ENCODE measurements at places on chromosomes 5 and 9. TPM values are rescaled to one million over a fixed set of nuclear protein-coding genes. Genes with fewer than 3 reads are reported as not detected.

DNA sequence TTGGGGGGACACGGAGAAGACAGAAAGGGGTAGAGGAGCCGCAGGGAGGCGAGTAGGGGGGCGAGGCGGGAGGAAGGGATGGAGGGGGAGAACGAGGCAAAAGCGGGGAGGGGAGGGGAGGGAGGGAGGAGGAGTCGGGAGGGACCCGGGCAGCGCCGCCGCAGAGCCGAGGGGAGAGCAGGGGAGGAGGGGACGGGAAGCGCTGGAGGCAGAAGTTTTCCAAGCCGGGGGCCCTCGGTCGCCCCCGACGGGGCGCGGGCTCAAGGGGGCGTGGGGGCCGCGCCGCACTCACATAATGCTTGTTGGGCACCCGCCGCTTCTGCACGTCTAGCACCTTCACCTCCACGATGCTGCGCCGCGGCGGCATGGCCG is 353 bp downstream of the SH3PXD2B start:
- H3K4me3 ChIP-seq: no peak overlapping the region
- no peak overlapping the region for H3K27ac ChIP-seq
- no peaks in the 10 kb centered on the region for H3K36me3 ChIP-seq
- DNase-seq: no peak

DNA sequence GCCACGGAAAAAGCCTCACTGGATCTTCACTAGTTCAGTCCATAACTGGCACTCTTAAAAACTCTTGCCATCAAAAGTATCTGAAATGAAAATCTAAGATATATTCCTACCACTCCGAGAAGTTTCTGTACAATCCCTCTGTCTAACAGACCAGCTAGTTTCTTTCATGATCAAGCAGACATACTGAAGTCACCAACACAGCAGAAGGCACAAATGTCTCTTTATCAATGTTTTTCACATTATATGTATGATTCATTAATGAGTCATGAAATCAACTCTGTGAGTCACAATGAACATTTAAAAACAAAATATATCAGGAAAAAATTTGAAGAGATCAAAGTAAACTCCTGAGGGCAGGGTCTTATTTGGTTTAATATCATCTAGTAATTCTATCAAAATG is 50.8 kb downstream of the F2R start:
- peaks cover 5% of the 10 kb centered on the region for H3K36me3 ChIP-seq
- no peak overlapping the region for H3K4me3 ChIP-seq
- peaks cover 2% of the 10 kb centered on the region for H3K27me3 ChIP-seq
- peaks cover 36% of the 10 kb centered on the region for H3K4me1 ChIP-seq

GRCh38 chr9:22208846-22209585 is 199.9 kb upstream of the CDKN2B start:
- H3K27me3 ChIP-seq: no peaks in the 10 kb centered on the region
- no peak for DNase-seq
- peaks cover 7% of the 10 kb centered on the region for H3K4me1 ChIP-seq
- peak overlapping the region; percentile 7 for H3K4me3 ChIP-seq
- no peaks in the 10 kb centered on the region for H3K36me3 ChIP-seq

GPR21 gene
- not detected for polyA plus RNA-seq

DNA sequence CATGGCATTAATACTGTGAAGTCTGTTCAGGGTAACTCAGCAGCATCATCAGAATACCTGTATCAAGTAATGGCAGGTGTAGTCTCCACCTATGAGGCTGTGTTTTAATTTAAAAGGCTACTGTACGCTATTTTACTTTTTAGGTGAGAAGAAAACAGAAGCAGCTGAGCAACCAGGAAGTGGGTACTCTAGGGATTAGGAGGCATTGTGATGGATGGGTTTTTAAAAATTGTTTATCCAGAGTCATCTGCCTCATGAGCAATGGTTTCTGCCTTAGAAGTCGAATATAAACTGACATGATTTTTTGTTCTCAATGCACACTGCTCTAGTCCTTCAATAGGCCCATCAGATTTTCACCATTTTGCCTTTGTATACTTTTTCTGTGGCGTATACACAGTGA is 42.6 kb downstream of the PSIP1 start:
- H3K27ac ChIP-seq: no peak overlapping the region
- H3K27me3 ChIP-seq: no peaks in the 10 kb centered on the region
- H3K36me3 ChIP-seq: peaks cover 40% of the 10 kb centered on the region
- no peaks in the 10 kb centered on the region for H3K4me1 ChIP-seq
- no peak overlapping the region for H3K4me3 ChIP-seq

- DNase-seq: no peak
- H3K27ac ChIP-seq: no peak overlapping the region
- H3K4me3 ChIP-seq: no peak overlapping the region
- no peaks in the 10 kb centered on the region for H3K36me3 ChIP-seq
Observed at GRCh38 chr5:122924203-122924602, 78.8 kb downstream of the SNX24 start.

DNA sequence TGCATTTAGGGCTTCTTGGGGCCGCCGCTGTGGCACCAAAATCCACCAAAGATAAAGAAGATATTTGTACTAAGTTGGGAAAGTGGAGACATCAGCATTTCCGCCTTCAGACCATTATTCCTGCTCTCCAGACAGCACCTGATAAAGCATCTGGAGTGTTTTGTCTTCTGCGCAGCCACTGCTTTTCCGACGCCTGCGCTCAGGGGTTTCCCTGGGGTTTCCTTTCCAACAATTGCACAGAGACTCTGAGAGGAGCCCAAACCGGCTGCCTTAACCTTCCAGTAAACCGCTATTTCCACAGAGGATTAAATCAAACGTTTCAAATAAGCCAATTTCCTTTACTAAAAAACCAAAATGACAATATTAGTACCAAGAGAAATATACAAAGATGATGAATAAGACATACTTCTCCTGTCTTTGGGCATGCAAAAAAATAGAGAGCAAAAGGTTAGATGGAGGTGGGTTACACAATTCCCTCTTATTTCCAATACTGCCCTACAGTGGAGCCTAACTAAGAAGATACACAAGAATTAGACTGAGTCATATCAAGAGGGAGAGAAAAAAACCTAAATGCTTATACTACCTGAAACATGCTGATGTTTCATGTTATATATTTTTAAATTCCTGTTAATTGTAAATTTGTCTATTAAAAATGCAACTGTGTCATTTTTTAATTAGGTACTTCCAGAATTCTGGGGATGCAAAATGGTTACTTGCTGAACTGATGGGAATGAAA is 98.4 kb downstream of the MAPKAP1 start:
- H3K4me3 ChIP-seq: no peak overlapping the region
- DNase-seq: no peak
- H3K27ac ChIP-seq: no peak overlapping the region
- peaks cover 32% of the 10 kb centered on the region for H3K4me1 ChIP-seq
